ENCODE measurements at places on chromosomes 5 and 9.

GRCh38 chr5:58804291-58804690 is 221.4 kb downstream of the RAB3C start:
- no peak for DNase-seq

DNA sequence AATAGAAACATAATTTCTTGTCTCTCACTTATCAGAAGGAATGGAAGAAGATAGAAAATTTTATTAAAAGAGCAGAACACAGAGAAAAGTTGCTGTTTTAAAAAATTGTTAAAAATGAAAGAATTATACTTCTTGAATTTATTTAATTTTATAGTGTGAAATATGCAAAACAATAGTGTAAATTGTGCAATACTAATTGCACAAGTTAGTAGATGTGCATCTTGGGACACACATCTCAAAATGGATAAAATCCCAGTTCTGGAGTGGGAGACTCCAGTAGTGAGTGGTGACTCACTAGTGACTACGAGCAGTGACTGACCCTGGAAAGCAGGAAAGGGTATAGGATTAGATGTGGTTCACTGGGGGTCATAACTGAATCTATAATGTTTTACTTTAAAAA is 223.2 kb downstream of the MSX2 start:
- DNase-seq, result no peak

GRCh38 chr9:2288309-2288708 is 273.2 kb downstream of the SMARCA2 start:
- no peak for DNase-seq

GRCh38 chr5:54883374-54884194 is 101.8 kb downstream of the ESM1 start:
- DNase-seq, result no peak

- DNase-seq, result no peak
Observed at GRCh38 chr5:132176987-132177386, 50.7 kb downstream of the P4HA2 start.

DNA sequence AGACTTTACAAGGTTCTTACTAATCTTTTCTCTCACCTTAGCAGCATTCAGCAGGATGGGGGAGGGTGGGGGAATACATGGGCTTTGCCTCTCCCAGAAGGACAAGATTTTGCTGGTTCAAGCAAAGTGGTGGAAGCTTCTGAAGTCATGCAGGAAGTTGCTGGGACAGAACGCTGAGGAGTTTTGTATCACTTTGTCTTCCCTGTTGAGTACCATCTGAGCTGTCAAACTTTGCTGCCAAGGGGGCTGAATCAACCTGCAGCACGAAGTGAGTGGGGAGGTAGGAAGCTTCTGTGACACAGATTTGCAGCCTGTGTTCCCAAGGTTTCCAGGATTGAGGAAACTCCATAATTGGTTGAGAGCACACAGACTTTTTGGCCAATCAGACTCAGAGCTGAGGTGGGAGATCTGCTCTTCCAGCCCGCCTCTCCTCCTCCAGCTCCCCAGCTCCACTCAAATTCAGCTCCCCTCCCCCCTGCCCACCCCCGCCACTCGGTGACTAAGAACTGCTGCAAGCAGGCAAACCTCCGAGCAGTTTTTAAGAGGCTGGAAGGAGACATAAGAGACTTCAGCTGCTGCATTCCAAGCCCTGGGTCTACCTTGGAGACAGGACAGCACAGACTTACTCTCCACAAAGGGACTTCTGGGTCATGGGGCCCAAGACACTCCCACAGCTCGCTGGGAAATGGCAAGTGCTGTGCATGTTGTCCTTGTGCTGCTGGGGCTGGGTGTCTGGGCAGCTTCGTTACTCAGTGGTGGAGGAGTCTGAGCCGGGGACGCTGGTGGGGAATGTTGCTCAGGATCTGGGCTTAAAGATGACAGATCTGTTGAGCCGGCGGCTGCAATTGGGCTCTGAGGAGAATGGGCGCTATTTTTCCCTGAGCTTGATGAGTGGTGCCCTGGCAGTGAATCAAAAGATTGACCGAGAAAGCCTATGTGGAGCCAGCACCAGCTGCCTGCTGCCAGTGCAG is at the start of gene PCDHGC5:
PCDHGC5 (plus strand) TSS at position 491 of the 971 bp plus-strand sequence; CDS start at position 651, 160 bp downstream.
- no peak for DNase-seq

GRCh38 chr5:109246841-109247592 is 162.8 kb downstream of the PJA2 start:
- no peak for DNase-seq

DNA sequence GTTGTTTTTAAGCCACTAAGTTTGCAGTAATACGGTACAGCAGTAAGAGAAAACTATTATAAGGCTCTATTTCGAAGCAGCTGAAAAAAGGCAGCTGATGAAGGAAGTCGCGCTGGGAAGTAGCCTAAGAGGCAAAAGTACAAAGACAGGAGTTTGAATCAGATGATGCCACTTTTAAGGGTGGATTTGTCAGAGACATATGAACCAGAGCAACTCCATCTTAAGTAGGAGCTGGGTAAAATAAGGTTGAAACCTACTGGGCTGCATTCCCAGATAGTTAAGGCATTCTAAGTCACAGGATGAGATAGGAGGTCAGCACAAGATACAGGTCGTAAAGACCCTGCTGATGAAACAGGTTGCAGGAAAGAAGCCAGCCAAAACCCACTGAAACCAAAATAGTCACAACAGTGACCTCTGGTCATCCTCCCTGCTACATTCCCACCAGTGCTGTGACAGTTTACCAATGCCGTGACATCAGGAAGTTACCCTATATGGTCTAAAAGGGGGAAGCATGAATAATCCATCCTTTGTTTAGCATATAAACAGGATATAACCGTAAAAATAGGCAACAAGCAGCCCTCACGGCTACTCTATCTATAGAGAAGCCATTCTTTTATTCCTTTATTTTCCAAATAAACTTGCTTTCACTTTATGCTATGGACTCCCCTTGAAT is 91.8 kb upstream of the PRSS3 start:
- no peak for DNase-seq

GRCh38 chr5:89211836-89212235 is 328.9 kb upstream of the MEF2C start:
- no peak for DNase-seq

- no peak for DNase-seq
Observed at GRCh38 chr9:36858805-36859375, 175.2 kb downstream of the PAX5 start.

GRCh38 chr5:1488882-1489680 is 34.7 kb downstream of the LPCAT1 start:
- DNase-seq, result peak; percentile 23

GRCh38 chr5:102991802-102992201 is 128.1 kb downstream of the GIN1 start:
- DNase-seq, result no peak

DNA sequence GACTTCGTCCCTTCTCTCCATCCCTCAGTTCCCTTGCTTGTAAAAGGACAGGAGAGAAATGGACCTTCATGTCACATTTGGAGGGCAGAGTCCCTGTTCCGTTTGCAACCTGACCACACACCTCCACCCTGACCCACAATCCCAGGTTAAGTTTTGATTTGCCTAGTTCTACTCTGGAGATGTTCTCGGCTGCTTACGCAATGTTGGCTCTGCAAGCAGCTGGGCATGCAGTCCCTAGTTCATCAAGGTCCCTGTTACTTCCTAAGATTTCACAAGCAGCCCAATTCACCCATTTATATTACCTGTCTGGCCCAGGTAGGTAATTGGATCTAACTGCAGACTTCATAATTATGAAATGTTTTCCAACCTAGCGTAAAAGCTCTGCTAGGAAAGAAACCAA is 28.8 kb downstream of the SLIT3 start:
- no peak for DNase-seq

DNA sequence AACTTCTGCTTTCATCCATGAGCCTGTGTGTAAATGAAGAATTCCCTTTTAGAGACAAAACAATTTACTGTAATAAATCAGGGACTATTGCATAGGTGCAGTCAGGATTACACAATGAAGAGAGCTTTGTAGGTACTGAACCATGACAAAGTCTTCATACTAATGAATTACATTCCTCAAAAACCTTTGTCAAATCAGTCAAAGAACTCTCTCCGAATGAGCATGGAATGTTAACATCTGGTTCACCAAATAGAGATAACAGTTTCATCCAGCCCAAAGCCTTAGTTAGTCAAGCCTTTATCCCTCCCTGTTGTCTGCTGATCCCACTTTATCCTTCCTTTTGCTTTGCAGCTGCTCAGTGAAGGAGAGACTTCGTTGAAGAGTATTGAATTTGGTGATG is 62.9 kb upstream of the DMRTA1 start:
- DNase-seq, result no peak

DNA sequence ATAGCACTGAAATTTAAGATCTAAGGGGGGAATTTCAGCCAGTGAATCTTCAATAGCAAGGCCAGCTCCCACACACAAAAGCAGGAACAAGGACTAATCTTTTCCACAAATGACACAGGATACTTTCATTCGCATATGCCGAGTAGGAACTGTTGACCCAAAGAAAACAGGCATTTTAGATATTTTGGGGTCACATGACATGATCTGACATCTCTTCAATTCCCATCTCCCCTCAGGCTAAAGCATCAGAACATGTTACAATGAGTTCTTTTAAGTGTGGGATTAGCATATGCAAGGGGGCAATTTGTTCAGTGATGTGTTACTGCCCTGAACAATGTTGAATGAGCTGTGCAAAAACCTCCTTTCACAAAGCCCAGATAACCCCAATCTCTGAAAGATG is 68.2 kb downstream of the TLE1 start:
- no peak for DNase-seq

DNA sequence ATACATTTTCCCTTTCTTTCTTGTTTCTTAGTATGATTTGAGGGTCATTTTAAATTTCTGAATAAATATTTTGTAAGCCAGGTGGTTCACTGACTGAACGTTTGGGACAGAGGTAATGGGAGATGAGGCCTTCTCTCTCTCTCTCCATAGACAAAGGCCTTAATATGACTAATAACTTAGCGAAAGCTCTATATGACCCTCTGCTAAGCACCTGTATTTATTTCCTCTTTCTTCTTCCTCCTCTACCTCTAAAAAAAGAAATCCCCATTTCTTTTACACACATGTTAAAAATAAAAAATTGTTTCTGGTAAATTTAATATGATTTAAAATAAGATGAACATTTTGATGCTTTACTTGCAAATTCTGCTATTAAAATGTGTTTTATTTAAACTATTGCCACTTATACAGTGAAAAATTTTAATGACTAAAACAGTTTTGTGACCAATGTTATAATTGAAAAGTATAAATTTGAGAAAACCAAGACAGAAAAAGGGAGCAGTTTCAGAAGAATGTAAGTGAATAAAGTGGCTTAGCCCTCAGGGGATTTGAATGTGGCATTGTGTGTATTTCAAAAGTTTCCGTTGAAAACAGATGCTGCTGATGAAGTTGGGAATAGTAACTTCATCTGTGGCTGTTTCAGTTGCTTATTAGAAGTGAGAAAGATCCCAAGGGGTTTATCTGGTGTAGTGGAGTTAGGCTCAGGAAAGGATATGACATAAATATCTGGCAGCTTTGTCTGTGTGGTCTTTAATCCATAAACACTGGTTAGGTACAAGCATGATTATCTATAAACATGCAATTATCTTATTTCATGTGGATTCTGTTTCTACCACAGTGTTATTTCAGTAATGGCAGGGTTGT is 128.6 kb upstream of the GRHPR start:
- no peak for DNase-seq

DNA sequence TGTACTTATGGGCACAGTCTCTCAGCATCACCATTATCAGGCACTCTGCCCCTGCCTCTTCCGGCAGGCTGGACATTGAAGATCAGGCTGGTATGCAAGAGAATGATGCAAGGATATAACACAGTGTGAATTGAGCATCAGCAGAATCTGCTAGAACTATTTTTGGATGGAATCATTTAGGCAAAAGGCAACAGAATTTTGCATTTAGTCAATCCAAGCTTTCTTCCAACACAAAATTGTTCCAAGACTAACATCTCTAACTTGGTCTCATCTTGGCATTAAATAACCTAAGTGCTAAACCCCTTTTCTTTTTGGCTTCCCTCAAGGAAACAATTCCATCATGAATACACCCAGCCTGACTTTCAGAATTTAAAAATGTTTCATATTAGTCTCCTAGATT is 339.9 kb downstream of the PRELID2 start:
- no peak for DNase-seq

DNA sequence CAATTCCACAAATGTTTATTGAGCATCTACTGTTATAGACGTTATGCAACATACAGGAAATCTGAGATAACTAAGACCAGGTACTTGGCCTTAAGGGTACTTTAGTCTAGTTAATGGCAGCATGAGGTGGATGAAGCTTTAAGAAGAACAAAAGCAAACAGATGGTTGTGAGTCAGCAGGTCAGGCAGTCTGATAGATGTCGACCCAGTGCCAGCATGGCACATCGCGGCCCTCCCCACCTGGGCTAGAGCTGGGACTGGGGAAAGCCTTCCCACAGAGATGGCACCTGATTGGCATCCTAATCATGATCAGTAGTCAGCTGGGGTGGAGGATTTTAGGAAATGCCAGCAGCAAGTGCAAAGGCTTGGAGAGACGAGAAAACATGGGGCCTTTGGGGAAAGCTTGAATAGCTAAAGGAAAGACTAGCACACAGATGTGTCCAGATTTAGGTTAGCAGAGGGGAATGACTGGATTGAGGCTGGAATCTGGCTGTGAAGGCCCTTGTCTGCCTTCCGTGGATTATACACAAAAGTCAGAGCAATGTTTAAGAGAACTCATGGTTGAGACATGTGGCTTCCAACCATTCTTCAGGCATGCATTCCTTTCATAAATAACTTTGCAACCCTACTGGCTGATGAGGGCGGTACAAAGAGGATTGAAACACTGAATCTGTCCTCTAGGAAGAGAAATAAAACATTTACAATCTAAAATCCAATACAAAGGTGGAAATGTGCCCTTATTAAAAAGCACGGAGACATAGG is 395.4 kb upstream of the WWC1 start:
- no peak for DNase-seq

GRCh38 chr5:96344678-96345577 is 88.1 kb downstream of the PCSK1 start:
- DNase-seq, result no peak

GRCh38 chr5:43582082-43583005 is 20.6 kb upstream of the NNT start:
- no peak for DNase-seq

DNA sequence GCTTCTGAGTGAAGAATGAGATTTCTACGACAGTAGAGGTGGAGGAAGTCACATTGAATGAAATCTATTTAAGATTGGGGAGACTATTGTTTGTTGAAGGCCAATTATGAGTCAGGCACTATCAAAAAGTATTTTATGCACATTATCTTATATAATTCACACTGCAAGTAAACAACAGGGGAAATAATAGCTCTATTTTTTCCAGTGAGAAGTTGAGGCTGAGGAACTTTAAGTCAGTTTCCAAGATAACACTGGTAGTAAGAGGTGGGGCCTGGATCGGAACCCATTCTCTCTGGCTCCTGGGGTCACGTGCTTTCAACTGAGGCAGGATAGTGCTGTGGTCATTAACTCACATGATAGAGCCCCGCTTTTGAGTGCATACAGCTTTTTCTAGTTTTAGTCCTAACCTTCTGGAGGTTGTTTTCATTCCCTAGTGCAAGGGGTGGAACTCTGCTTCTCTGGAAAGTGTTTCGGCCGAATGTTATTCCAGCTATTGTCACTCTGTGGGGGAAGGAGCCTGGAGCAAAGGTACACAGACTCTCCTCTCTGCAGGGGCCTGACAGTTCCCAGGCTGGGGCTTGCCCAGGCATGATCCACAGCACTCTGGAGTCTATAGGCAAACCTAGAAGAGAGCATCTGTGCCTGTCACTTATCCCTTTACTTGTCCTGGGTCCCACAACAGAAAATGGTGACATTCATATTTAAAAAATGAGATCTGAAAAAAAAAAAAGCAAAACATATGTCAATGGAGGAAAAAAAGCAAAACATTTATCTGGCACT is 352.4 kb upstream of the ACTBL2 start:
- no peak for DNase-seq

All from stimulated activated naive CD4-positive, alpha-beta T cell treated with Interleukin-2 at 50 U/mL for 16 hours (primary cell).